NCI-H2171 (cell line): ENCODE measurements at places on chromosomes 3 and 15.

- no peak for DNase-seq
These were observed 29.0 kb downstream of the CMSS1 start for GRCh38 chr3:99846477-99847160.

DNA sequence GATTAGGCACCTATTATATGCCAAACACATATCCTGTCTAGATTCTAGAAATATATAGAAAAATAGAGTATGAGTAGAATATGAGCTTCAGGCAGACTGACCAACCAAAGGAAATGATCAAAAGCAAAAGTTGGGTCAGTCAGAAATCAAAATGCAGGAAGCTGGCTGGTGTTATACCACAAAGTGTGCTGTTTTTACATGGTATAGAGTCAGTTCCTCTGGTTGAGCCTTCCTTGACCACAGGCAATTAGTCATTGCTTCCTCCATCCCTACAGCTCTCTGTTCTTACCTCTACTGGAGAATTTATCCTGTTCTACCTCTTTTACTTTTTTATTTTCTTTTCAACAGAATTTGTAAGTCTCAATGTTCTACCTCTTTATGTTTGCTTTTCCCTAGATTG lies 149.8 kb downstream of the TMCO5A start:
- DNase-seq = no peak

DNA sequence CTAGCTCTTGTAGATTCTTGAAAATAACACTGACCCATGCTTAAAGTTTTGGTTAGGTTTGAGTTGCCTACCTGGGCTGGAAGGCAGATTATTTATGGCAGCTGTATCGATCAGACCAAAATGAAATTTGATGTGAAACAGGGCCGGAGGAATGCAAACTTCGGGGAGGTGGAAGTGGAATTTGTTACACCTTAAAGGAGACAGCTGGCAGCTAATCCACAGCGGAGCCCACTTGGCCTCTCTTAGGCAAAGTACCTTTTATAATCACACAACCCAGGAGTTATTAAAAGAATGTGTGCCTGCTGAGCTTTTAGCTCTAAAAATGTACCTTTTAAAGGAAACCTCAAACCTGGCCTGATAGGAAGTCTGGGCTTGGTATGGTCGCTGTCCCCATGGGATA lies 250.9 kb upstream of the TPM1 start:
- DNase-seq = no peak

- no peak for DNase-seq
These were observed 213.3 kb upstream of the THRB start for GRCh38 chr3:24707936-24708335.

GRCh38 chr15:31335989-31336592 lies 9.5 kb downstream of the KLF13 start:
- DNase-seq = no peak
